Stimulated activated CD8-positive, alpha-beta memory T cell treated with anti-CD3 and anti-CD28 coated beads, Interleukin-2, amount 100 ng/mL, for 48 hours (primary cell): ENCODE measurements at places on chromosomes 6 and 20.

DNA sequence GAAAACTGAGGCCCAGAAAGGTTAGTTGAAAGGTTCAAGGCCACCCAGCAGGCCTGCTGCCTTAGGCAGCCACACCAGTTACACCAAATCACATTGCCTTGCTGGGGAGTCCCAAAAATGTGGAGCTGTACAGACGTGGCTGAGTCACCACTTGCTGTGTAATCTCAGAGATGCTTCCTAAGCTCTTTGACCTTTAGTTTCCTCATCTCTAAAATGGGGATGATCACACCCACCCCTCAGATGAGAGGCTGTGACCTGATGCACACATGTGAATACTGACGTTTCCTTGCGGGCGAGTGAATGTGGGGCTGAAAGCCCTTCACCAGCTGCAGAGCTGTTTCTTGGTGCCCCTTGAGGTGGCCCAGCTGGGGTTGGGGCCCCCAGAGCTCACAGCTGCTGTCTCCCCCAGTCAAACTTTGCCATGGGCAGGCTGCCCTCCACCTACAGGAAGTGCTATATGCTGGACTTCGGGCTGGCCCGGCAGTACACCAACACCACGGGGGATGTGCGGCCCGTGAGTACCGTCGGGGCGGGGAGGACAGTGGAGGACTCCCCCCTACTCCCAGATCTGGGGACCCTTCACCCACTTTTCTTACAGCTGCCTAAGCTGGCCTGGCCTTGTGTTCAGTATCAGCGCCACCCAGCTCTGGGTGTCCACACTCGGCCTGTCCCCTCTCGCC, 11.0 kb downstream of the TTBK1 start:
- DNase-seq = no peak

GRCh38 chr6:135145063-135145800, 35.9 kb upstream of the MYB start:
- DNase-seq = no peak

- DNase-seq = no peak
Observed at GRCh38 chr20:24452498-24453127, 16.8 kb upstream of the SYNDIG1 start.

DNA sequence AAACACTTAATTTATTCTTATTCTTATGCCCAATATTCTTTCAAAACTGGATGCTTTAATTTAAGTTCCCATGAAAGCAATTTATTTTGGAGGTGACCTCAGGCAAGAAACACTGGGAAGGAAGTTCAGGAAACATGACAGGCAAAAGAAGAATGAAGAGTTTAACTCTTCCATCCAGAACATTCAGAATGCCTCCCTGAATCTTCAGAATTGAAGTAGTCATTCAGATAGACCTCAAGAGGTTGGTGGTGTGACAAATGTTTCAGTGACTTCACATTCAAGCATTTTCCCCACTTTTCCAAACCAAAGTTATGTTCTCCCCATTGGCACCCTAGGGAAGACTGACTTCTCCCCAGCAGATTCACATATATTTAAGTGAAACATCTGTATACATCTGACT, 110.5 kb downstream of the HAO1 start:
- DNase-seq = no peak

DNA sequence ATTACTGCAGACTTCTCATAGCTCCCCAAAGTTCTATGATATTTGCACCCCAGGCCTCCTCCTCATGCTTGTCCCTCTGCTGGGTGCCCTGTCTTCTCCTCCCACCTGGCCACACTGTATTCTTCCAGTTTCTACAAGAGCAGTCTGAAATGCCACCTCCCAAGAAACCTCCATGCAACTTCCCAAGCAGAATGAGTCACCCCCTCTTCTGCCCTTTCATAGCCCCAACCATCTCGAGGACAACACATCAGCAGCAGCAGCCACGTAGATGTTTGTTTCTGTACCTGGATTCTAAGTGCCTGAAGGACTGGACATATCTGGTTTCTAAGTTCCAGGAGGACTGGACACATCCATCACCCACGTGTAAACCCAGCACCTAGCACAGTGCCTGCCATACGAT, 6.6 kb upstream of the ULBP2 start:
- no peak for DNase-seq
